Activated T-helper 1 cell treated with anti-CD3 and anti-CD28 coated beads, Interleukin-2, amount 50 U/mL, for 16 hours (primary cell): ENCODE measurements at places on chromosomes 2 and 18.

DNA sequence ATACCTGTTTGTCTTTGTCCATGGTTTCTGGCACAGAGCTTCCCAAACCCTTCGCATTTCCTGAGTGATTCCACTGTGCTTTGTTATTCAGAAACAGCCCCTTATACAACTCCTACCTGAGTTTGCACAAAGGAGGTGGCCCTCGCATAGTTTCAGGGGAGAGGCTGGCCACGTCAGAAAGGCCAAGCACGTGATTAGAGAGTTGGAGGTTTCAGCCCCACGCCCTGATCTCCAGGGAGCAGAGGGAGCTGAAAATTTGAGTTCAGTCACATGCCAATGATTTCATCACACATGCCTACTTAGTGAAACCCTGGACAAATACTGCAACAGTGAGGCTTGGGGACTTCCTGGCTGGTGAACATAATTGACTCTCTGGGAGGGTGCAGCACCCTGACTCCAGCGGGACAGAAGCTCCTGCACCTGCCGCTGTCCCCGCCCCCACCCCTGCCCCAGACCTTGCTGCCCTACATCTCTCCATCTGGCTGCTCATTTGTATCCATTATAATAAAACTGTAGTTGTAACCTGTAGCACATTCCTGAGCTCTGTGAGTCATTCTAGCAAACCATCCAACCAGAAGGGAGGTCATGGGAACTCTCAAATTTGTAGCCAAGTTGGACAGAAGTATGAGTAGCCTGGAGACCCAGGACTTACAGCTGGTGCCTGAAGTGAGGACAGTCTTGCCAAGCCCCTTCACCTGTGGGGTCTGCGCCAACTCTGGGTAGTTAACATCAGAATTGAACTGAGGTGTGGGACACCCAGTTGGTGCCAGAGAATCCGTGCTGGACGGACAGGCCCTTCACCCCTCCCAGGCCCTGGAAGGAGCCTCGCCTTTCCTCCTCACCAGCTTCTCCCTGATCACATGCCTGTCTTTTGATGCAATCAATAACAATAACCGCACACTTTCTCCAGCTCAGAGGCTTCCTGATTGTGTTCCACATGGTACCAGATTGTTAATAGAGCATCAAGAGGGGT, 224.3 kb downstream of the ANAPC1 start:
- no peak for DNase-seq

- no peak for DNase-seq
Measured at GRCh38 chr2:105416156-105416555, 17.3 kb upstream of the FHL2 start.

GRCh38 chr2:148130581-148130980, 109.7 kb downstream of the MBD5 start:
- no peak for DNase-seq

GRCh38 chr2:216770050-216770449, 74.7 kb upstream of the IGFBP5 start:
- no peak for DNase-seq

DNA sequence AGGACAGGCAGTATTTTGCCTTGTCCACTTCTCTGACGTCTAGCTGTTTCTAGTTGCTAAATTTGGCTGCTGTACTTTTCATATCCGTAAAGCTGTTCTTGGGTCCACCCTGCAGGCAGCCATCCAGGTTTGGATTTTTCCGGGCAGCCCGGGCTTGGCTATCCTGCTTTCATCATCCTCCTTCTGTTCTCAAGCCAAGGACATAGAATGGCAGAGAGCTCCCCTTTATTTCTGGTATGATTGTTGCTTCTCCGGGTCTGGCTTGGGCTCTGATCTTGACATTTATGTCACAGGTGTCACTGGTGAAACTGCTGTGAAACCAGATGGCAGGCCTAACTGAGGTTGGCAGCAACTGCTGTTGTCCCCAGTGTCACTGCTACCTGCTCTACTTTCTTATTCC, 35.5 kb downstream of the SCN2A start:
- no peak for DNase-seq

- no peak for DNase-seq
Measured at GRCh38 chr18:63808125-63808524, 32.9 kb downstream of the SERPINB7 start.

- DNase-seq = no peak
Measured at GRCh38 chr18:30828700-30829099, 213.8 kb downstream of the DSC3 start.

DNA sequence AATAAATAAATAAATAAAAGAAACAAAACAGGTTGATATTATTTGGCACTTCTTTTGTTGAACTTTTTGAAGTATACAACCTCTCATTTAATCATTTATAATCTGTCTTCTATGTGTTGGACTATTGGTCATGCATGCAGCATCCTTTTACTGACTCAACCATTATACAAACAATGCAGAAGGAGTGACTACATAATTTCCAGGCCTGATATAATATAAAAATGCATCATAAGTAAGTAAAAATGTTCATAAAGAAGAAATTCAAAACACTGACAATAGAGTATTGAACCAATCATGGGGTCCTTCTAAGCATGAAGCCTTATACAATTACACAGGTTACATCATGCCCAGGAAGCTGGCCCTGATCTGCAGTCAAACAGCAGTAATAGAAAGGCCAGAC, 141.5 kb upstream of the FN1 start:
- no peak for DNase-seq

DNA sequence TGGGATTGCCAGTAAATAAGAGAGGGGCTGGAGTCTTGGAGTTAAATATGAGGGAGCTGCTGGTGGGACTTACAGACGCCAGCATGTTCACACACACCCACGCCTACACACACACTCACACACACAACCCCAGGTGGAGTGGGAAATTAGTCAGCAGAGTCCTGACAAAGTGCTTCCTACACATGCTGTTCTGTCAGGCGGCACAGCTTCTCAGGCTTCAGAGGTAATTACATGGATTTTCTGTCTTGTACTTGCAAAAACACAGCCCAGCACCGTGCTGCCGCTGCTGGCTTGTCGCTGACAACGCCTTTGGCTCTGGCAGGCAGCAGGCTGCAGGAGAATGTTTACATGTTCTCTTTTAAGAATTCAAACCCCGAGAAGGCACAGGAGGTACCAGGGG, 1186.3 kb upstream of the CELF4 start:
- no peak for DNase-seq

- DNase-seq = no peak
Measured at GRCh38 chr2:78541088-78541450, 484.4 kb upstream of the REG3G start.

DNA sequence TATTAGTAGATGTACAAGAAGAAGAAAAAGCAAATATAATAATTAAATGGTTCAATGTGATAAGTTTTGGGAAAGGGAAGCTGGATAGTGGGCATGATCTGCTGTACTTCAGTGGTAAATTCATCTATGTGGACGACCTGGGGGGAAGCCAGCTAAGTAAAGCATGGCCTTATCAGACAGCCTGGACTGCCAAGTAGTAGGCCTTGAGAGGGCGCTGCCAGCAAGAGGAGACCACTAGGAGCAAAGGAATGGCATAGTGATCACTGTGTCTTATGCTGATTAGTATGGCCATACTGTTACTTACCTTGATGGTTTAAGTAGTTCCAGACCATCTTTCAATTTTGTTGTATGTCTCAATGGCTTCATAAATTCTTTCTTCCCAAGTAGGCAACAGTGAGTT, 287.6 kb downstream of the SETBP1 start:
- DNase-seq = no peak

DNA sequence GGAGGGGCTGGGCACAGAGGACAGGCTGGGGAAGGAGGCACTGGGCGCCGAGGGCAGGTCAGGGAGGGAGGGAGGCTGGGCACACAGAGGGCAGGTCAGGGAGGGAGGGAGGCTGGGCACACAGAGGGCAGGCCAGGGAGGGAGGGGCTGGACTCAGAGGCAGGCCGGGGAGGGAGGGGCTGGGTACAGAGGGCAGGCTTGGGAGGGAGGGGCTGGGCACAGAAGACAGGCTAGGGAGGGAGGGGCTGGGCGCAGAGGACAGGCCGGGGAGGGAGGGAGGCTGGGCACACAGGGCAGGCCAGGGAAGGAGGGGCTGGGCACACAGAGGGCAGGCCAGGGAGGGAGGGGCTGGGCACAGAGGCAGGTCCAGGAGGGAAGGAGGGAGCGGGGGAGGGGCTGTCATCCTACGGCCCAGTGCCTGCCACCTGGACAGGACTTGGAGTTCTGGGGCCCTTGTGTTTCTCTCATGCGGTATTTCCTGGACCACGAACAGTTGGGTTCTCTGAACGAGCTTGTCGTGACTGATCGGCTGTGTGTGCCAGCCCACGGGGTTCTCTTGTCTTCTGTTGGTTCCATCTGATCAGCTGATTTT, 46.7 kb upstream of the KCNG2 start:
- DNase-seq = no peak

DNA sequence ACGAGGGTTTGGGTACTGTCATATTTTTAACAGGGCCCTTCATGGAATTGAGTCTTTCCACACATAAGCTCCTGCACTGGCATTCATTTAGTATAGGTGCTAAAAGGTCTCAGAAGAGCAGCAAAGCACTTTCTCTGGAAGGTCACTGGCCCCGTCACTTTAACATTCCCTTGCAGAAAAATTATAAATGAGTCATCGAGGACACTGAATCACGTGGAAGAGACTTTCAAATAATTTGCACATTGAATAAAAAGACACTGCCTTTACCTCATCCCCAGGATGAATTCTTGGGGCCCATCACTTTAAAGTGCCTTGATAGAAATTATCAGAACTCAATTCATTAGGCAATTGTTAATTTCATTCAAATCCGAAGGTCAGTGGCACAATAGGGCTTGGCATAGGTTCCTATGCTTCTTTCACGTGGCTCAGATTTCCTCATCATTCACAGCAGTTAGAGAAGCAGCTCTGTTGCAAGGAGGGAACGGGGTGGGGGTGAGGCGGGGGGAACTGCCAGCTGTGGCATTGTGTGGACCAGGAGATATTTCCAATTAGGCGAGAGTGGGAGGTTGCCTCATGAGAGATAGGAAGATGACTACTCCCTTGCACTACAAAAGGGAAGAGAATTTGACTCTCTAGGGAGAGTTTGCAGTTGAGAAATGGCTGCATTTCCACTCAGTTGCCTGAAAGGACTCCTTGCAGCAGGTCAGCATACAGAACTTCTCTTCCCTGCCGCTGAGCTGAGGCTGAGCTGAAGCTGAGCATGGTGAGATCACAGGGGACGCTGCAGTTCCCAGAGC, 86.3 kb upstream of the NPAS2 start:
- no peak for DNase-seq

DNA sequence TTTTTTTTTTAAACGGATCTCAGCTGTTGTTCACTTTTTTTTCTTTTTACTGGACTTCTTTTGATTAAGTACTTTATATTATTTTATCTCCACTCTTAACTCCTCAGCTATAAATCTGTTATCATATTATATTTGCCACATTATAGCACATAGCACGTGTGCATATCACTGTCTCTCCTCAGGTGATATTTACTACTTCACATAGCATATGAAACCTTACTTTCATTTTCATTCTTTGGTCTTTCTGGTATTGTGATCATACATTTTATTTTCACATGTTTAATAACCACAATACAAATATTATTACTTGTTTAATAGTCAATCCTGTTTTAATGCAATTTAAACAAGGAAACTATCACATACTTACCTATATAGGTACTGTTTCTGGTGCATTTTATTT, 993.1 kb upstream of the TMEFF2 start:
- DNase-seq = no peak

- DNase-seq = no peak
Measured at GRCh38 chr2:13252615-13253014, 535.9 kb downstream of the TRIB2 start.

GRCh38 chr2:68643011-68643873, at the start of gene PROKR1:
TSS of gene PROKR1 (plus strand) at chr2:68643579. CDS start at chr2:68645822, 2,243 bp downstream.
- DNase-seq = no peak

GRCh38 chr18:62170857-62171256, 16.0 kb downstream of the PIGN start:
- DNase-seq = no peak

- DNase-seq = no peak
Measured at GRCh38 chr18:41744421-41745030, 210.5 kb upstream of the PIK3C3 start.

GRCh38 chr2:159753797-159754196, 41.5 kb downstream of the MARCHF7 start:
- no peak for DNase-seq

- DNase-seq = no peak
Measured at GRCh38 chr2:157725846-157726245, 97.2 kb upstream of the ACVR1C start.

DNA sequence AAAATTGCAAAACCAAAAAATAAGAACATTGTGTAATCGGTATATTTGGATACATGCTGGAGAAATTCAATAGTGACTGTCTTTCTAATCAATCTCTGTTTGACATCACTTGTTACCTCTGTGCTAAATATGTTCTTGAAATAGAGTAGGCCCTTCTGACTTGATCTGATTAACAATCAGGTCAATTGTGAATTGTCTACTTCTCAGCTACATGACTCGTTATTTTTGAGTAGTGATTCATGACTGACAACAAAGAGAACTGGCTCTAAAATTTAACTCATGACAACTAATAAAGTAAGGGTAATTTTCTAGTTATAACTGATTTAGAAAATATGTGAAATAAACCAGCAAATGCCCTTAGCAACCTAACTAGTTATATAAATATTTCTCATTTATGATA, 312.1 kb downstream of the TMX3 start:
- no peak for DNase-seq

DNA sequence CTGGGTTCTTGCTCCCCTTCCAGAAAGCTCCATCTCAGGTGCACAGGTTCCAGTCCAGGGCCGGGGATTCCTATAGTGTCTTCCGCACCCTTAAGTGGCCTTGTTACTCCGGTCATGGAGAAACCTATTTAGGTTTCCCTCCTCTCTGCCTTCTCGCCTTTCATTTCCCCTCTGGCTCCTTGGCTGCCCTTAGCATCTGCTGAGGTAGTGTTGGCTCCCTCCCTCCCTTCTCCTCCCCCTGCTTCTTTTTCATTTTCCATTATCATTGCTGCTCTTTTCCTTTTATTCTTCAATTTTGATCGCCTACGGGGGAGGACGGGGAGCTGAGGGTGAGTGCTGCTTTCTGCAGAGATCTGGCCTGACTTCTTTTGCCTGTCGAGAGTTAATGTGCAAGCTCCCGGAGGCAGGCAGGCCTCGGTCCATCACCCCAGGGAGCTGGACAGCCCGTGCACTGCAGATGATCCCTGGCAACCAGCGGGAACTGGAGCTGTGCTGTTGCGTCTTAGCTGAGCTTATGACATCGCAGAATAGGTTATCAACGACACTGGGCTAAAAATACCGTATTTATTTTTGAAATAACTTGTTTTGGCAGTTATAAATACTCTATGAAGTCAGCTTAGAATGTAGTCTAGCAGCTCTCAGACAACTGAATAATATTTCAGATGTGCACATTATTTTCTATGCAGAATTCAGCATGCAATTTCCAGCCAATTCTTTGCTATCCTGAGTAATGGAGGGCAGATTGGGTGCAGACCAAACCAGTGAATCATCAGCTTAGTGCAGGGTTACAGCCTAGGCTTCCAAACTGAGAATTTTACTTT, 141.9 kb downstream of the SLC4A3 start:
- DNase-seq = no peak
